ENCODE measurements at places on chromosomes 16 and 17.
A peak's percentile ranks its signal among the peaks of the same experiment; 100 is the strongest.

- DNase-seq: peak; percentile 70
These were observed 33.7 kb downstream of the GINS3 start for GRCh38 chr16:58425756-58426494.

- peak; percentile 17 for DNase-seq
These were observed 852 bp upstream of the HELZ start for GRCh38 chr17:67245694-67246402.

GRCh38 chr16:66335704-66336329 lies 30.7 kb upstream of the CDH5 start:
- no peak for DNase-seq

GRCh38 chr17:49986396-49987289 lies 8.4 kb downstream of the DLX3 start:
- no peak for DNase-seq

DNA sequence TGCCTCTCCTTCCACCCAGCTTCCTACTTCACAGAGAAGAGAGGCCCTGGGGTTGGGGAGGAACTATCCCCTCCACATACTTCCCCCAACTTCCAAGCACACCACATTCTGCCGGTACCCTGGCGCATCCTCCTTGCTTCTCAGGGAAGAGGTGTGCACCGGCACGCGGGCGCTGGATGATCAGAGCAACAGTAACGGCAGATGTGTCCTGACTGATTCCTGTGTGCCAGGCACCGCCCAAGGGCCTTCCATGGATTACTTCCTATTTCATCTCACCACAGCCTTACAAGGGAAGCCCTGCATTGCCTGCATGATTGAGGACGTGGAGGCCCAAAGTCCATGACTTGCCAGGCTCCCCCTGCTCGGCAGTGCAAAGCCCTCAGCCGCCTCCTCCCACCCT lies 21.1 kb upstream of the MLKL start:
- DNase-seq: no peak

DNA sequence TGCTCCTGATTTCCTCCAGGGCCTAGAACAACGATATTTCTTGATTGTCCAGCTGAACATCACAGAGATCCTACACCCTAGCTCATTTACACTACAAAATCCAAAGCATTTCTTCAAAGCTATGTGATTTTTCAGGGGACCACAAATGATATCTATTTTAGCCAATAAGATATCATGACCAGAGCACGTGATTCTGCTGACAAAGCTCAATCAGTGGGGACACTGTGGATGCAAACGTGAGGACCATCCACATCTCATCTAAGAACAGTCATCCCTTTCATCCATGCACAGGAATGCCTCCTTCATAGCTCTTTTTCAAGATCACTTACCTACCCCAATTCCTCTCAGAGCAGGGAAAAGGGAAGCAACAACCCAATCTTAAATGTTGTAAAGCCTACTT lies 56.9 kb downstream of the ACSM2B start:
- no peak for DNase-seq

- no peak for DNase-seq
These were observed 74.7 kb downstream of the BMERB1 start for GRCh38 chr16:15509051-15509592.

DNA sequence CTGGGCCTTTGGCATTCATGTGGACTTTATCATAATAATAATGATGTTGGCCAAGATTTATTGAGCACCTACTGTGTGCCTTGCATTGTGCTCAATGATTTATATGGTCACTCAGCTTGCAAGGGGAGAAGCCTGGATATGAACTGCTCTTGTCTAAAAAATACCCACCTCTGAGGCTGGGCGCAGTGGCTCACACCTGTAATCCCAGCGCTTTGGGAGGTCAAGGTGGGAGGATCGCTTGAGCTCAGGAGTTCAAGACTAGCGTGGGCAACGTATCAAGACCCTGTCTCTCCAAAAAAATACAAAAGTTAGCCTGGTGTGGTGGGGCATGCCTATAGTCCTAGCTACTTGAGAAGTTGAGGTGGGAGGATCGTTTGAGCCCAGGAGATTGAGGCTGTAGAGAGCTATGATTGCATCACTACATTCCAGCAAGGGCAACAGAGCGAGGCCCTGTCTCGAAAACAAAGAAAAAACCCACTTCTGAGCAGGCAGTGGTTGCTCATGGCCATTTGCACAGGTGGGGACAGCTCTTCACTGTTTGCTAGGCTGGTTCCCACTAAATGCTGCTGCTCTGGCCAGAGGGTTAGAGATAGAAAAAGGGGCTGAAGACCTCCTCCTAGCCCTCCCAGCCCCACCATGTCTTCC lies 4.3 kb upstream of the ADGRG1 start:
- no peak for DNase-seq

- no peak for DNase-seq
These were observed at the start of gene P3H4 for GRCh38 chr17:41811549-41812380. Gene P3H4, minus strand, starts transcription at chr17:41811949. Its CDS starts 34 bp downstream, at chr17:41811915.

DNA sequence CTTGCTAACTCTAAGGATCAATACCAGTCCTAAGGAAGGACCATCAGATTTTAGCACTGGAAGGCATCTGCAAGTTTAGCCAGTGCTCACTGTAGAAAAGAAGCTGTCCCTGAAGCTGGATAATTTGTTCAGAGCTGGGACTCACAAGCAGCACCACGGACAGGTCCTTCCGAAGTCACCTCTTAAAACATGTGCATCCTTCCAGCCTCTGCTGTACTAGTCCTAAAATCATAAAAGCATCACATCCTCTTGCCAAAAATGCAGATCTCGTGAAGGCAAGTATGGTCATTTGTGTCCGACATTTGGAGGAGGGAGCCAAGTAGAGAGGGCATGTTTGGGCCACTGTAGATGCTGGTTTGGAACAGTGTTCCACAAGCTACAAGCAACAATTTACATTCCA lies 506.9 kb downstream of the RBFOX1 start:
- DNase-seq: no peak

DNA sequence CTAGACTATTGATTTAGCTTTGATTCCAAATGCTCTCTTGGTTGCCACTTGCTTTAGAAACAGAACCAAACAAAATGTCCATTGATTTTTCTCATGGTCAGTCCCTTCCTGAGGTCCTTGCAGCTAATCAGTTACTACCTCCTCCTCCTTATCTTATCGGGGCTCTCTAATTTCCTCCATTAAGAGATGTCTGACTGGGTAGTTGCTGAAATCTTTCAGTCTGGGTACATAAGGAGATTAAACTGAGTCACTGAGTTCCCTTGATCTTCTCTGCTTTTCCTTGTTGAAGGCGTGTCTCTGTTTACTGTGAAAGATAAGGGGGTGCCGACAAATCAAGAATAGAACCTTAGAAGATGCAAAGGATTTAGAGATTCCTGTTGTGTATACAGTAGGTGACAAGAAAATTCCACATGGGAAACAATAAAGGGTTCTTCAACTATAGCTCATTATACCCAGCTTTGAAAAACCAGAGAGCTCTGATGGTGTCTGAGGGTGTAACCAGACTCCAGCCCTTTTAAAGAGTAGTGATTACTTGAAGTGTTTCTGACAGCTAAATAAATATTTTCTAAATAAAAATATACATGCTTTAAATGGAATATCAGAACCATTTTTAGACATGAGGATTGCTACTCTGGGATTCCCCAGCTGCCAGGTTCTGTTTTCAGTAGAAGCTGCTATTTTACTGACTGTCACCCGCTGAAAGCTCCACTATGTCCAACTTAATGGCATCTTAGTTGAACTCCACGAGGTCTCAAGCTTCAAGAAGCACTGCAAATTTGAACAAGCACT lies 791.3 kb upstream of the SOX9 start:
- DNase-seq: no peak

GRCh38 chr17:42077755-42078154 lies 20.5 kb downstream of the ZNF385C start:
- DNase-seq: no peak

DNA sequence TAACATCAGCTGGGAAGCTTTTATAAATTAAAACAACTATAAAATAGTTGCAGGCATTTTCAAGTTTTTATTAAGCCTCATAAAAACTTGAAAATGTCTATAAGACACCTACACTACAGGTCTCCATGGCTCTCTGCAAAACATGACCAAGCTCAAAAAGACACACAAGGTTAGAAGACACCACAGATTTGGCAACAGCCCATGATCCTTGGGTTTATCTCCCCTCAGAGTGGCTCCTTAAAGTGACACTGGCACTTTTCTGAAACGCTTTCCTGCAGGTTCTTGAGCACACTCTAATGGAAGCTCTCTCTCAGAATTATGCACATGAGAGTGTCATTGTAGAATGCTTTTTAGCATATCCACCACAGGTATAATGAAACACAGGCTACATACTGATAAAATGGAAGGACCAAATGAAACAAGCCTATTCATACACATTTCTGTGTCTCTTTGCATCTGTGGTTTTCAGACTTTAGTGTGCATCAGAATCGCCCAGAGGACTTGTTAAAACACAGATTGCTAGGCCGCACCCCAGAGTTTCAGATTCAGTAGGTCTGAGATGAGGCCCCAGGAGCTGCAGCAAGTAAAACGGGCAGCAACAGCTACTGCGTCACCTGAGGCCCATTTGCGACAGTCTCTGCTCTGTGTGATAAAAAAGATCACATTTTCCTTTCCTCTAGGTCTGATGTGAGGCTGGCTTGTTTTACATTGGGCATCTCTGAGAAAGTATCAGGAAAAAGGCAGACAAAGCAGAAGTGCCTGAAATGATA lies 75.0 kb upstream of the WSB1 start:
- no peak for DNase-seq

DNA sequence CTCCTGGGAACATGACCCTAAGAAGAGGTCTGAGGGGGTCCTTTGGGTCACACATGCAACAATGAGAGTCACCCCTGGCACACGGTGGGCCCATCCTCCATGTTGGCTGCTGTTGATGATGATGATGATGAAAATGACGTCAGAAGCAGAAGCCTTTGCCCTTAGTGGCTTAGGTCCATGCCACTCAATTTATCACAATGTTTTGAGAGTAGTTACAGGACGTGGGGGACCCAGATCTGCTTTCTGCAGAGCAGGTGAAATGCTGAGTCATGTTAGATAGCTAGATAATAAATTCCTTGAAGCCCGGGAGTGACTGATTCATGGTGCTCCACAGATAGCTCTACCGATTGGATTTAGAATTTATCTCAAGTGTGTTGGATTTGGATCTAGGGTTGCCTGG lies 53.9 kb downstream of the VPS35L start:
- DNase-seq: no peak

- no peak for DNase-seq
These were observed 1.8 kb downstream of the NKD1 start for GRCh38 chr16:50550035-50550434.

GRCh38 chr16:75429621-75430403 lies 3.5 kb downstream of the CFDP1 start:
- no peak for DNase-seq

DNA sequence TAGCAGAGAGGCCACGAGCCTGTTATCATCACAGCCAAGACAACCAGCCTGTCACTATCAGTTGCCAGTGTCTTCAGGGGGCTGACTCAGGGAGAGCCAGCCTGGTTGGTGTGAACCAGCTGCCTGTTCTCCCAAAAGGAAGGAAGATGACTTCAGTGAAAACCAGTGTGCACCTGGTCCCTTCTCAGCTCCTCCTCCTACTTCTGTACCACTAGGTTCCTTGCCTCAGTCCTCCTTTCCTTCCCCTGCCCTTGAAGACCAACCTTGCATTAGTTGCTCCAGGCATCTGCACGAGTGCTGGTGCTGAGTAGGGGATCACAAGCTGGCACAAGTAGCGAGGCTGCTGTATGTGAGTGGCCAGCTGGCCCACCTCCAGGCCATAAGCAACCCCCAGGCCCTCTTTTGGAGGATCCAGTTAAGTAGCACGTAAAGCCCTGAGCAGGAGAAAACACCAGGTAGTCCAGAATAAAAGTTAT lies 8.5 kb downstream of the TUBG1 start:
- DNase-seq: no peak

DNA sequence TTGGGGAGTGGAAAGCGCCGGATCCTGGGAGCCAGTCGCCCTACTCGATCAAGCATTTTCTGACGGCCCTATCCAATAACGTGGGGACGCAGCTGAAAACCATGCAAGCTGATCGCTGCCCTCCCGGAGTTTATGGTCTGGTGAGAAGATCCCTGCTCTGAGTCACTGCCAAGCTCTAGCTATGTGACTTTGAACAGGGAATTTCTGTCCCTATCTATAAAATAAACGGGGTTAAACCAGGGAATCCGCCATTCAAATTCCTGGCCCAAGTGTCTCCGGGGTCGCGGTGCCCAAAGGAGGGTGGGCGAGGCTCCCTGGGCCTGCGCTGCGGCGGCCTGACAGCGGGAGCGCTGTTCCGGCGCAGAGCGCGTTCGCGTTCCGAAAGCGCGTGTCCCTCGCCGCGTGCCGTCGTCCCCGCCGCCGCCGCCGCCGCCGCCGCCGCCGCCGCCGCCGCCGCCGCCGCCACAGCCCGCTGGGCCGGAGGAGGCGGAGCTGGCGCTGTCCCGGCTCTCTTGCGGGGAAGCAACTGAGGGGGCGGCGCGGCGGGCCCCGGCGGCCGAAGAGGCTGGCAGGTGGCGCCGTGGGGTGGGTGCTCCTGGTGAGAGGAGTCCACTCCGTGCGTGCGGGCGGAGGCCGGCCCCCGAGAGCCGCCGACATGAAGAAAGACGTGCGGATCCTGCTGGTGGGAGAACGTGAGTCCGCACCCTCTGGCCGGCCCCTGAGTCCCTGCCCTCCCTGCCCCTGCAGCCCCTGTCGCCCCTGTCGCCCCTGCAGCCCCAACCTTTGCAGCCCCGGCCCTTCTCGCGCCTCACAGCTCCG lies at the start of gene RHOT1:
Gene RHOT1 (plus strand): TSS at position 465 of the 819 bp plus-strand sequence. CDS start 191 bp downstream, at position 656.
- peak; percentile 52 for DNase-seq

- no peak for DNase-seq
These were observed 20.9 kb downstream of the RHBDL3 start for GRCh38 chr17:32286518-32286900.

DNA sequence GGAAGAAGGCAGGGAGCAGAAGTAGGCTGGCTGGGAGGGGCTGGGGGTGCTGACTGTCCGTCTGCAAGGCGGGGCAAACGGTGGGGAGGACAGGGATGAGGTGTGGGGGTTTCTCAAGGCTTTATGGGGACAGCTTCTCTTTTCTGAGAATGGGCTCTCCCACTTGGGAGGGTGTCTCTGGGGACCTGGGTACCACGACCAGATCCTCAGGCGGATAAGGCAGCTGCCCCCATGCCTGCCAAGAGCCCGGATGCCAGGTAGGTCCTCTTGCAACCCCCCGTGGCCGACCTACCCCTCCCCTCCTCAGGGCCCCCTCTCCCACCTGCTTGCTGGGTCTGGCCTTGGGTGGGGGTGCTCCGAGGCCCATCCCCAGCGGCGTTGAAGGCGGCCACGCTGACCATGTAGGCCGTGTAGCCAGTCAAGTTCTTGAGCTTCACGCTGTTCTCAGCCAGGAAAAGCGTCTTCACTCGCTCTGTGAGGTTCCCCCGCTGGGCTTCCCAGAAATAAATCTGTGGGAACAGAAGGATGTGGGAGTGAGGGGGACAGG lies 56.4 kb upstream of the CDC42EP4 start:
- no peak for DNase-seq

- DNase-seq: no peak
These were observed 6.1 kb downstream of the ANKS4B start for GRCh38 chr16:21239646-21240045.

GRCh38 chr17:31416503-31416923 lies 25.0 kb downstream of the RAB11FIP4 start:
- no peak for DNase-seq

DNA sequence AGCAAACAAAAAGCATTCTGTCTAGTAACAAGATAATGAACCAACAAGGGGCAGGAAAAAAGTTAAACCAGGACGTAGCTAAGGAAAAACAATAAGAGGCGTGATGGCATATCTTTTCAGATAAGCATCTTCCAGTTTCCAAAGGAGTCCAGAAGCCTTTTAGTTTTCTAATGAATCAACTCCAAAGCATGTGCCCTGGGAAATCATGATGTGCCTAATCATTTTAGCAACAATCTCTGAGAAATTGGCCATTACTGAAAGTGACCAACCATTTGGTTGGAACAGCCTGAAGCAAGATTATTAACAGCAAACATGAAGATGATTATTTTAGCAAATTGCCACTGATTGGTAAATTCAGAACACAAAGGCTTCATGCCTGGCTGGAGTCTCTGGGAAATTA lies 440.9 kb upstream of the MAF start:
- DNase-seq: no peak

Data from CMK (cell line).